ENCODE measurements at places on chromosomes 11 and 22. TPM values are rescaled to one million over a fixed set of nuclear protein-coding genes. Genes with fewer than 3 reads are reported as not detected.

Gene MS4A18
- not detected for total RNA-seq

DNA sequence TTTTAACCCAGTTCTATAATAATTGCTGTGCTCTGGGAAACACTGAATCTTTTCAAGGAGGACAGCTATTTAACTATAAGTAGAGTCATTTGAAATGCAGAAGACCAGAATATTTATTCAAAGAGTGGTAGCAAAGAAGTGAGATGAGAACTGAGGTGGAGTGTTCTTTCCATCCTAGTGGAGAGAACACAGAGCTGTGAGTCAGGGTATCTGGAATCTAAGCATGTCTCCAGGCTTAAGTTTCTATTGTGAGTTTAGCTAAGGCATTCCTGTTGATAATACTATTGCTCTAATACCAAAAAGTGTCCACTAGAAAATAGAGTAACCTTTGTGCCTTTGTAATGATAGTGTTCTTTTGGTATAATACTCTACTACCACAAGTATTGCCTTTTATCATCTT lies 32.4 kb downstream of the JAM3 start:
- DNase-seq = no peak

- no peak for DNase-seq
These were observed 21.4 kb downstream of the XRRA1 start for GRCh38 chr11:74927496-74927895.

DNA sequence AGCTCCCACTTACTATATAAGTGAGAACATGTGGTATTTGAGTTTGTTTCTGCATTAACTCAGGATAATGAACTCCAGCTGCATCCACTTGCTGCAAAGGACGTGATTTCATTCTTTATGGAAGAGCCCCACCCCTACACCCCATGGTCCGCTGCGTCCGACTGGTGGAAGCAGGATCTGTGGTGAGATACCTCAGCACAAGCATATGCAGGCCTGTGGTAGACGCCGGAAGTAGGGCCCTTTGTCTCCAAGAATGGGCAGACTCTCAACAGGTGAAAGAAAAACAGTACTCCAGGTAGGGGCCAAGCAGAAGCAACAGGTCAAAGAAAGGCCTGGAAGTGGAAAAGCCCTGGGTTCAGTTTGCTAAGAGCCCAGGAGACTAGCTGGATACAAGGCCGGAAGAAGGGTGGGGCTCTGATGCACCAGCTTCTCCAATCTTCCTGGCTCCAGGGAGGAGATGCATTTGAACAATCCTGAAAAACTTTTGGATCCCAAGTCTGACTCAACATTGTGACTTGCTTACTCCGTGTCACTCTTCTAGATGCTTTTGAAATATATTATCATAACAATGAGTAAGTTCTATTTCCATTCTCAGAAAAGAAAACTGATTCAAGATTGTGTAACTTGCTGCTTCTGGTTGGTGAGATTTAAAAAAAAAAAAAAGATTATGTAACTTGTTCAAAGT lies 30.4 kb downstream of the NEAT1 start:
- DNase-seq = peak; percentile 67

DNA sequence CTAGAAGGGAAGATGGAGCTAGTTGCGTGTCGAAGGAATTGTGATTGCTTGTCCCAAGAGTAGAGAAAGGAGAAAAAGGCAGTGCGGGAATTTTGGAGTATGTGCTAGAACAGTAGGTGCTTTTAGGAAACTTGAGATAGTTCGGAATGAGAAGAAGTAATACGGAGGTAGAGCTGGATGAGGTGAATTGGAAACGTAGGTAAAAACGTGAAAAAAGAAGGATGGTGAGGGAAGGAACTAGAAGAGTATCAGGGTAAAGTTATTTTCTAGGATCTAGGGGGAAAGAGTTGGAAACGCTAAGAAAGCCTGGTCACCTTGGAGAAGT lies 1.4 kb downstream of the CEP57 start:
- DNase-seq = no peak

DNA sequence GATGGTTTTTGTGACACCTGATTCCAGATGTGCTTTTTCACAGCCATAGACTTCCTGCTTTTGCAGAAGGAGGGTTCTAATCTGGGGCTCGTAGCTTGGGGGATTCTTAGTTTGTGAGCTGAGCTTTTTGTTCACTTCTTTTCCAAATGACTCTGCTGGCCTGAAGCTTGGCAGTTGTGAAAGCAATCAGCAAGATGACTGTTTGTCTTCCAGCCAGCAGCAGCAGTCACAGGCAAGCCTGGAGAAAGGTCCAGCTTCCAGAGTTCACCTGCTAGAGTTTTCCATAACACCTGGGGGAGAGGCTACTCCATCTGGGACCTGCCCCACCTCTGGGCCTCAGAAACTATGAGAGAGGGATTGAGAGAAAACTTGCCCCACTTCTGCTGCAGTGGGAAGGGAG lies 4.1 kb downstream of the MARK2 start:
- no peak for DNase-seq
